Suppressor macrophage treated with lipopolysaccharide for 1 hour (primary cell): ENCODE measurements at places on chromosomes 1 and 21.

GRCh38 chr1:9086796-9087195, 17.4 kb upstream of the SLC2A5 start:
- no peak for DNase-seq

GRCh38 chr1:110312188-110313121, 26.7 kb upstream of the RBM15 start:
- DNase-seq: peak; percentile 89

DNA sequence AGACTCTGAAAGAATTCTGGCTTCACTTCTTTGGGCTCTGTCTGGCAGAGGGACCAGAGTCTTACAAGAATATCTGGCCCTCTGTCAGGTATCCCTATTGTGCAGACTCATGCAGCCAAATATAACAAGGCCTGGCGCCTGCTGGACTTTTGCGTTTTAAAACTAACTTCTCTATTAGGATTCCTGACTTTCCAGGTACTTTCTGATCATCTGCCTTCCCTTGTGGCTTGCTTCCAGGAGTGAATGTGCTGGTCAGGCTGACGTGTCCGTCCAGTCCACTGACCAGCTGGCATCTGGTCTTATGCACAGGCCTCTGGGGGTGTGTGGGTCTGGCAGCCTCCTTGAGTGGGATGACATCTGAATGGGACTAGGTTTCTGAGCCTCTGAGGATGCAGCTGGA, 8.6 kb upstream of the RAB29 start:
- no peak for DNase-seq

- DNase-seq: peak; percentile 74
These were observed 46.8 kb upstream of the TARDBP start for GRCh38 chr1:10965546-10966226.

DNA sequence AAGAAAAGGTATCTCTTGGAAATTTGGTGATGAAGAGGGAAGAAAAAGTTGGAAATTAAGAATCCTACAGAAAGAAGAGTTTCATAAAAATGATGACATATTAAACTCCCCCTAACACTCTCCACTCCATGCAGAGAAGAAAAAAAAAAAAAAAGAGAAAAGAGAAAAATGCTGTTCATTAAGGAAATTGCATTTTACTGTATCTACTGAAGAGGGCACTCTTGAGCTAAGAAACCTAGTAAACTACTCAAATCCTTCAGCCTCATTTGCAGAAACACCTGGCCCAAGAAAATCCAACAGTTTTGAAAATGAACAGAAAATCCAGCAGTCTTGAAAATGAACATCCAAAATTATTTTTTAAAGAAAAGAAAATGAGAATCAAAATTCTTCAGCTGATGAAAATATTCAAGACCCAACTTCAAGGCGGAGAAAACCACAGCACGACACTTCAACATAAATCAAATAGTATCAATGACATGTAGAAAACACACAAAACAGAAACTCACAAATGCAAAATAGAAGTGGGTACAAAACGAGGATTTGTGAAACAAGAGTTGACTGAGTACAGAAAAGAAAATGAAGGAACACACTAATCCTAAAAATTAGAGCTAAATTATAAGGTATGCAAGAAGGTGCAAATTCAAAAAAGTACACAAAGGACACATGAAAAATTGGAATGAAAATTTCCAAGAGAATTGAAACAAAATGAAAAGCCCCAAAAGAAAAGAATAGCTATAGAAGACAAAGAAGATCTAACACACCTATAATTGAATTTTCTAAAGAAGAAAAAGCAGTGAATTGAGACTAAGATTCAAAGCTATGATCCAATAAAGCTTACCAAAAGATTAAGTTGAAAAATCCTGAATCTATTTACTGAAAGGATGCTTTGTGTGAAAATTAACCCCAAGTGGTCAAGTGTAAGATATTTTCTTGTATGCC, 73.2 kb upstream of the DNAJC6 start:
- peak; percentile 77 for DNase-seq

DNA sequence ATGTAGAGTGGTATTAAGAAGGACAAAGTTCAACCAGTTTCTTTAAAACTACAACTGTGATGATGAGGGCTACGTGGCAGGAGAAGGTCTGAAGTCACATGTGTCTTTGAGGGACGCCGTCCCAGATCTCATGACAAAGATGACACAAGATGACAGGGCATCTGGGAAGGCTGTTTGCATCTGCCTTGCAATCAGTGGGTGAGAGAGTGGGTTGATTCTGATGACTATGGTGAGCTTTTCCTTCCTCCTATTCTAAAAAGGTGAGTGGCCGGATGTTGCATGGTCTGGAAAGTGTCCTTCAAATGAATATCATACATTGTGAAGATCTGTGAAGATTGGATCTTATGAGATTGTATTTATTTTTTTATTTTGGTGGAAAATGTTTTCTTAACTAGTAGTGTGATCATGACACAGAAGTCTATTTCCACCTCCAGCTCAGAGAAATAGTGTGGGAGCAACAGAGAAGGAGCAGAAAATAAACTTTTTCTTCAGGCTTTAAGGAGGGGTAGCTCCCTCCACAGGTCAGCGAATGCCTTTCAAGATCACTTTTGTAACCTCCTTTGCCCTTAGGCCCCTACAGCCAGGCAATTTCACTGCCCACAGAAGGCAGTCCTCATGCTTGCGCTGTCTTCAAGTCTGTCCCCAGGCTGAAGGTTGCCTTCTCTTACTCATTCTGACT, 76.0 kb upstream of the ATF3 start:
- peak; percentile 90 for DNase-seq

DNA sequence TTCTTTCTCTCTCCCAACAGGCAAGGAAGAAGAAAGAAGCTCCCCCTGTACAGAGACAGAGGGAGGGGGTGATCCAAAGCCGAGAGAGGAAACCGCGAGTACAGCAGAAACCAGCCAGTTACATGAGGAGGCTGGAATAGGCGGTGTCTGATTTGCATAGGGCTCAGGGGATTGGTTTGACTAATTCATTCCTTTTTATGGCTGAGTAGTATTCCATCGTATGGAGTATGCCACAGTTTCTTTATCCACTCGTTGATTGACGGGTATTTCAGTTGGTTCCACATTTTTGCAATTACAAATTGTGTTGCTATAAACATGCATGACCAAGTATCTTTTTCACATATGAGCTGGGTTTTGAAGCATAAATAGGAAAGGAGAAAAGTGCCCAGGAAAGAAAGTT, 3.4 kb upstream of the GPX7 start:
- no peak for DNase-seq

GRCh38 chr21:37095821-37096220, 22.8 kb downstream of the TTC3 start:
- no peak for DNase-seq

- no peak for DNase-seq
These were observed 1.8 kb downstream of the ATP2B4 start for GRCh38 chr1:203628201-203629015.

GRCh38 chr1:160722726-160723125, 11.1 kb upstream of the CD48 start:
- DNase-seq: no peak

DNA sequence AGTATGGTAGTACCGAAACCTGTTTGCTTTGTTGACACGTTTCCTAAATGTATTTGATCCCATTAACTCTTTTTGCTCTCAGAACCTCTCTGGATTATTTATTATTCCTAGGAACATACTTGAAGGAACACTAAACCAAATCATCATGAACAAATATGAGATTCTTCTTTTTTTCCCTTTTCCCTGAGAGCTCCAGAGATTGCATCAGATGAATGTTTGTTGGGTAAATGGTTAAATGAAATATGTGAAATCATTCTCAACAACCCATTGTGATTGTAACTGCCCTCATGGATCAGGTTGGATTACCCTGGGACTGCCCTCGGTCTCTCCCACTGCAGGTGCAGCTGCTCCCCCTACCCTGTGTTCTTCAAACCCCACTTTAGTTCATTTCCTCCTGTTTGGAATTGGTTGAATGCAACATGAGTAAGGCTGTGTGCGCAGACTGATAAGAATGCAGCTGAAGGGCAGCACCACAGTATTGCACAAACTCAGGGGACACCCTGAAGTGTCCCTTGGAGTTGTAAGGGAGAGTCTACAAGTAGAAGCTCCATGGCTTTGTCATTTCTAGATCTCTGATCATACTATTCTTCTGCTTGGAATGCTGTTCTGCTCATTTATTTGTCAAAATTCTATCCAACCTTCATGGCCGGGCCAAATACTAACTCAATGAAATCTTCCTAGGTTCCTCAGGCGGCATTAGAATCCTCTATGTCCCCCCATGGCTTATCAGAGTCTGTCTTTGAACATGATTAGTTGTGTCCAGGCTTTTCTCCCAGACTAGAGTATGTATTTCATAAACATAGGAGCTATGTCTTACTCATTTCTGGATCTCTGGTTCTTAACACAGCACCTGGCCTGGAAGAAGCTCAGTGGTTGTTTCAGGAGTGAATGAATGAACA, 47.1 kb upstream of the NEK2 start:
- no peak for DNase-seq

GRCh38 chr1:15510611-15511405, 13.2 kb downstream of the CASP9 start:
- no peak for DNase-seq

GRCh38 chr1:1325288-1326074, 879 bp downstream of the CPTP start:
- DNase-seq: no peak

- no peak for DNase-seq
These were observed 10.9 kb upstream of the CFH start for GRCh38 chr1:196640976-196641375.

- DNase-seq: no peak
These were observed 27.1 kb downstream of the PTPRF start for GRCh38 chr1:43557744-43558245.

GRCh38 chr1:160309185-160309557, 24.2 kb upstream of the PEX19 start:
- peak; percentile 65 for DNase-seq

- DNase-seq: no peak
These were observed 4.7 kb downstream of the GPR3 start for GRCh38 chr1:27397110-27397509.

GRCh38 chr1:109327285-109327684, 20.5 kb upstream of the MYBPHL start:
- DNase-seq: no peak

DNA sequence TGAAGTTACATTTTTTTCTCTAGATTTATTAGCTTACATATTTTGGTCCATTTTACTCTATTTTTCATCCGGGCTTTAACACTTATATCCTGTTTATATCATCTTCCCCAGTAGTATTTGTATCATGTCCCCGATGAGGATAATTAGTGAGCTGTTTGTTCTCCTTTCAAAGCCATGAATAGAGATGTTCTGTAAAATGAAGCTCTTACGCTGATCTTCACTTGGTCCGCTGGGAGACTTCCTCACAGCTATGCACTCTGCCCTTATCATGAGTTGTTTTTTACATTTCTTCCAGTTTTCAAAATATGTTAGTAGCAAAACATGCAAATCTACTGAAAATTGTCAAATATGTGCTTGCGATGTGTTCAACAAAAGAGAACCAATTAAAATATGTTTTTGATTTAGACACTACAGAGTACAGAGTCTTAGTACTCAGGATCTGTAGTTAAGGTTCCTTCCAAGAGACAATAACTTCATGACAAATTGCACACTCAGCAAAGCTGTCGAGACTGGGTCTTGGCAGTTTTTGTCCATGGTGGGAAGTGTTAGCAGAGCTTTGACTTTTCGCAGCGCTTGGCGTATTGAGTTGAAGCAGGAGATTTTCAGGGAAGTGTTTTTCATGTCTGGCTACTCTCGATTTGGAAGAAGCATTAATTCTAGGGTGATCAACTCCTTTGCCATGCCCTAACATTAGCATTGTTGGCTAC, 292.0 kb upstream of the ADAMTS5 start:
- no peak for DNase-seq

DNA sequence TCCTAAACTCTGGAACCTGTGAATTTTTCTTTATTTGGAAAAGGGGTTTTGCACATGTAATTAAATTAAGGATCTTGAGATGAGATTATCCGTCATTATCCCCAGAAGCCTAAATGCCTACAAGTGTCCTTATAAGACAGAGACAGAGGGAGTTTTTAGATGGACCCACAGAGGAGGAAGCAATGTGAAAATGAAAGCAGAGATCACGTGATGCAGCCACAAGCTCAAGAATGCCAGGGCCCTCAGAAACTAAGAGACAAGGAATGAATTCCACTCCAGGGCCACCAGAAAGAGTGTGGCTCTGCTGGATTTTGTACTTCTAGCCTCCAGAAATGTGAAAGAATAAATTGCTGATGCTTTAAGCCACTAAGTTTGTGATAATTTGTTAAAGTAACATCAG, 183.6 kb upstream of the UBE2U start:
- DNase-seq: peak; percentile 46

DNA sequence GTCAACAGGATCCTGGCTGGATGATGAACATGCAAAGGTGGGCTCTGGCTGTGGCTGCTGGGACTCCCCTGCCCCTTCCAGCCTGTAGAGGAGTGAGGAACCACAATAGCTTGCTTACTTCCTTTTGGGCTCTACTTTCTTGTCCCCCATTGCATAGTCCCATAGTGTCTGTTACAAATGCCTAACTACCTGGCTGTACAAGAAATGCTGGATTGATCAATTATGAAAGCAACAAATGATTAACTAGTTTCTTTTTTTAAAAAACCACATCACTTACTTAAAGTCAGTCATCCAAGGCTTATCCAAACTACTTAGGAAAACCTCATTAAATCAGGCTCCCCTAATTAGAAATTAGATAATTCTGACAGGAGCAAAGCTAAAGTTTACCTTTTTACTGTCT, 514.1 kb upstream of the PKN2 start:
- DNase-seq: no peak

GRCh38 chr1:64909031-64909430, 57.3 kb downstream of the JAK1 start:
- DNase-seq: no peak

- no peak for DNase-seq
These were observed 188.9 kb upstream of the PLXNA2 start for GRCh38 chr1:208433086-208433485.

DNA sequence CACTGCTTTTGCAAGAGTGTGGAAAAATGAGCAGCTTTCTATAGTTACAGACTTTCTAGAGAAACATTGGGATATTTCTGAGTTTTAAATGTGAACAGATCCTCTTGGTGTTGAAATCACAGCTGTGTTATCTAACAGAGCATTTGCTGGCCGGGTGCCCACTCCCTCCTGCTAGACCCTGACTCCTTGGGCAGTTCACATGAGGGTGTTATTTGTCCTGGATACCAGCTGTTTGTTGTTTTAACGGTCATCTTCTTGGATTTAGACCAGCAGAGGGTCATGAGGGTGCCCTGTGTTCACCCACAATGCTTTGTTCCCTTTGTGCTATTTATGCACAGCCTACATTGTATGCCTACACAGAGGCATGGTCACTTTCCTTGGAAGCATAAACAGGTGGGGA, 67.1 kb downstream of the CENPF start:
- no peak for DNase-seq

DNA sequence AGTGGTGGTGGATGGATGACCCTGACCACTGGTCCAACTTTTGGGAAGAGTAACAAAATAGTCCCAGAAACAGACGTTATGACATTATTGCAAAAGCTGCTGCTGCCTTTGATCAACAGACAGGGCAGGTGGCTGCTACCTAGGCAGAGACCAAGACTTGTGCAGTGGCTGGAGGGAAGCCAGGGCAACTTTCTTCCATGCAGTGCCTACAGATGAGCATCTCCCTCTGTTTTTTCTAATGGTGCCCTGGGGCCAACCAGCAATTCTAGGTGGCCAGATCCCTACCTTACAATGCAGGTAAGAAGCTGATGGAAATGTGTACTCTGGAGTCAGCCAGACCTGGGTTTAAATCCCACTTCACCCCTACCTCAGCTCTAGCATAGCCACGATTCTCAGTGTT, 283.1 kb upstream of the POU3F1 start:
- DNase-seq: no peak

GRCh38 chr1:225660544-225660946, 7.6 kb upstream of the ENAH start:
- DNase-seq: no peak
